ENCODE measurements at places on chromosomes 1 and 21.

DNA sequence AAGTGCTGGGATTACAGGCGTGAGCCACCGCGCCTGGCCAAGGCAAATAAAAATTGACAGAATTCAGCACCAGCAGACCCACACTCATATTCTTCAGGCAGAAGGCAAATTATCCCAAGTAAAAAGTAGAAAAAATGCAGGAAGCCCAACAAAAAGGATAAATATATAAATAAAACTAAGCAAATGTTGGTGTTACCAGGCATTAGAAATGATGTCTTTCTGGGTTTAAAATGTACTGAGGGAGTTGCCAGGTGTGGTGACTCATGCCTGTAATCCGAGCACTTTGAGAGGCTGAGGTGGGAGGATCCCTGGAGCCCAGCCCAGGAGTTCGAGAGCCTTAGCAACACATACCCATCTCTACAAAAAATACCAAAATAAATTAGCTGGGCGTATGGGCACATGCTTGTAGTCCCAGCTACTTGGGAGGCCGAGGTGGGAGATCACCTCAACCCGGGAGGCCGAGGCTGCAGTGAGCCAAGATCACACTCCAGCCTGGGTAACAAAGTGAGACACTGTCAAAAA lies 6.3 kb downstream of the INTS11 start:
- no peak for DNase-seq

DNA sequence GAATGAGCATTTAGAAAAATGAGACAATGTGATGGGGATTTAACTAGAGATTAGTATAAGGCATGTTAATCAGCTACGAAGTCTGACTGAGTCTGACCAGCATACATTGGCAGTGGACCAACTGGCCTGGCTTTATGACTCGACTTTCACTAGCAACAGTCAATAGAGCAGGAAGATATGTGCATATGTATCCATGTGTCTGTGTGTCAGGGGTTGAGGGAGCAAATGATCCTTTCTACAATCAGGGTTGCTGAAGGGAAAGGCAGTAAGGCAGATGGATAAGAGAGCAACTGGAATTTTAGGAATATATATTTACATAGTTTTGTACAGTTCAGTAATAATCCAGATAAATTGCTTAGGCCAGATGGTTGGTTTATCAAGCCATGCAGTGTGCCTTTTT lies 645.6 kb downstream of the PLA2G4A start:
- no peak for DNase-seq

GRCh38 chr1:21344750-21345443 lies 54.6 kb upstream of the ECE1 start:
- peak; percentile 23 for DNase-seq

DNA sequence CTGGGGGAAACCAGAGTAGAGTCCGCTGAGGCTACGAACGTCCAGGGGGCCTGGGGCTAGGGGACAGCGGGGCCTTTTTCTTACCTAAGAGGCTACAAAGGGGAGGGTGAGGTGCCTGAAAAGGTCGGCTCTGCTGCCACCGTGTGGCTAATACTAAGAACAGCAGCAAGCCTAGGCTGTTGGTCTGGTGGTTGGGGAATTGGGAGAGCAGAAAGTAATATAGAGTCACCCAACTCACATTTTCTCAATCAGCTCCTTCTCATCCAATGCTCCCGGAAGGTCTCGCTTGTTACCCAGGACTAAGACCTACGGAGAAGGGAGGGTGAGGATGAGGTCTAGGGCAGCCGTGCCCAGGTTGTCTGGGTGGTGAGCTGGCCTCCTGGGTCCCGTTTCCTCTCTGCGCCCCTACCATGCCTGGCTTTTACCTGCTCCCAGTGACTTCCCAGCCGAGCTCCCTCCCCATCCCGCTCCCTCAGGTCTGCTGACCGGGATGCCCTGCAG lies 9.3 kb downstream of the ARL8A start:
- peak; percentile 44 for DNase-seq

DNA sequence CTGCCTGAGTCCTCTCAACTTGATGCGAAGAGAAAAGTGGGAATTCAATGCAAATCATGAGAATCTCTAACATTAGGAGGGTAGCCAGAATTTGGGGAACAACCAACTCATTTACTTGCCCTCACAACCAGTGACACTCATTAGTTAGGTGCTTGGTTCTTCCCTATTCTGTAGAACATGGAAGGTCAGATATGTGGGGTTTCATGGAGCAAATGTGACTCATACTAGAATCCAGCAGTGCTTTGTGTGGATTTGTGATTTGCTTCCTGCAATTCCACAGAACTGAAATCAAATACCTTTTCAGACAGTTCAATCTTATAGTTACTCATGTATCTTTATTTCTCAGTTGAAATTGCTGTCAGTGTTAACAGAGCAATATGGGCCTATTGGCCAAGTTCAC lies 6.9 kb upstream of the ETV3 start:
- no peak for DNase-seq

DNA sequence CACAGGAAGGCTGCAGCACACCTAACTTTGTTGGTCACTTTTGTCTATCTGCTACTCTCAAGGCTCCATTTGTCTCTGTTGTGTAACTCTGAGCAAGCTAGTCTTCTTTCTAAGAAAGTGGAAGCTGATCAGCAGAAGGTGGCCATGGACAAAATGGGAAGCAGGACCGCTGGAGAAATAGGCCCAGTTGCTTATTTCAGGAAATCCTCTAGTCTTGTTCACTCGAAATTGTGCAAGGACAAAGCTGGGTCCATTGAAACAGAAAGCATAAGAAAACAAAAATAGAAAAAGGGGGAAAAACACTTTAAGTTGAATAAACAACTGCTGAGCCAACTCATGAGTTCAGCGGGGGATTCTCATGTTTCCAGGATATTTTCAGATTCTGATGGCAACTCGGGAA lies 150.1 kb downstream of the PBX1 start:
- no peak for DNase-seq

GRCh38 chr1:32758795-32759430 lies 56.3 kb upstream of the SYNC start:
- no peak for DNase-seq

- DNase-seq = no peak
Measured at GRCh38 chr1:36882536-36883285, 151.6 kb downstream of the GRIK3 start.

- DNase-seq = no peak
Measured at GRCh38 chr1:36890776-36891175, 143.5 kb downstream of the GRIK3 start.

DNA sequence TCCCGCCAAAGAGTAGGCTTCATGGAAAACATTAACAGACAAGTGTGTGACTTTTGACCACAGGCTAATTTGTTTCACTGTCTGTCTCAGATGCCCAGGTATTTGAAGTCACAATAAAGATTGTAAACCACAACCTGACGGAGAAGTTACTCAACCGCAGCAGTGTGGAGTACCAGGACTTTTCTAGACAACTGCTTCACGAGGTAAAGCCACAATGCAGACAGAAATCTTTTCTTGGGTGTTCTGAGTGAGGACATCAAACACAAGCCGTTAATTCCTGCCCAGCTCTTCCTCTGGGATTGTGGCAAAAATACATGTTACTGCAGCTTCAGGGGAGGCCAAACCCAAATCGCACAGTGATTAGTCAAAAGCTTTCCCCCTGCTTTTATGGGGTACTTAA lies 31.0 kb downstream of the UMODL1 start:
- DNase-seq = no peak

DNA sequence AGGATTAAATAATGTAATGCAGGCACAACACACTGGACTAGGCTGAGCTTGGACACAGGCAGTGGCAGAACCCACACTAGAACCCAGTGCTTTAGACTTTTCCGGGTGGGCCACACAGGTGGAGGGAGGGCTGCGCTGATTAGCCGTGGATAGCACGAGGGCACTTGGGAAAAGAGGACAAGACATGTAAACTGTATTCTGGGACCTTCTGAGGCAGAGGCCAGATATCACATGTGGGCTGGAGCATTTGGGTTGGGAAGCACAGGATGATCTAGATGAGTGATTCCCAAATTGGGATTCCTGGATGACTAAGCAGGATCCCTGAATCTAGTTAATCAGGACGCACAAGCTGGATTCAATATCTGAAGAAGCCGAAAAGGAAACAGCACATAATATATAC lies 20.3 kb upstream of the A3GALT2 start:
- DNase-seq = no peak

- DNase-seq = no peak
Measured at GRCh38 chr1:12244078-12244477, 14.2 kb downstream of the VPS13D start.

- no peak for DNase-seq
Measured at GRCh38 chr1:112790920-112791722, 76.0 kb upstream of the PPM1J start.

DNA sequence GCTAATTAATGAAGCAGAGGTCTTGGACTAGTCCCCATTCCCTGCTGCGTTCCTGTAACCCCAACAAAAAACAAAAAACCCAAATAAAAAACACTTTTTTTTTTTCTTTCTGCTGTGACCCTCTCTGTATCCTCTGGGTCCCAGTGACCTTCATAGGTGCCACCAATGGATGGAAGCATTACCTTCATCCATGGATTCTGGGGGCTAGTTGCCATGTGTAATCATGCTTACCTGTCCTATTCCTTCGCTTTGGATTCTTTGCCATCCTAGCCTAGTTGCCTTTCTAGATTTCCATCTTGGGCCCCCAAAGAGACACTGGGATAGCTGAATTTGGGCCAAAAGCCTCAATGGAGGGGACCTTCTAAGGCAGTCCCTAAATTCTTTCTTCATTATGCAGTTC lies 1208.7 kb downstream of the BRINP3 start:
- DNase-seq = no peak

DNA sequence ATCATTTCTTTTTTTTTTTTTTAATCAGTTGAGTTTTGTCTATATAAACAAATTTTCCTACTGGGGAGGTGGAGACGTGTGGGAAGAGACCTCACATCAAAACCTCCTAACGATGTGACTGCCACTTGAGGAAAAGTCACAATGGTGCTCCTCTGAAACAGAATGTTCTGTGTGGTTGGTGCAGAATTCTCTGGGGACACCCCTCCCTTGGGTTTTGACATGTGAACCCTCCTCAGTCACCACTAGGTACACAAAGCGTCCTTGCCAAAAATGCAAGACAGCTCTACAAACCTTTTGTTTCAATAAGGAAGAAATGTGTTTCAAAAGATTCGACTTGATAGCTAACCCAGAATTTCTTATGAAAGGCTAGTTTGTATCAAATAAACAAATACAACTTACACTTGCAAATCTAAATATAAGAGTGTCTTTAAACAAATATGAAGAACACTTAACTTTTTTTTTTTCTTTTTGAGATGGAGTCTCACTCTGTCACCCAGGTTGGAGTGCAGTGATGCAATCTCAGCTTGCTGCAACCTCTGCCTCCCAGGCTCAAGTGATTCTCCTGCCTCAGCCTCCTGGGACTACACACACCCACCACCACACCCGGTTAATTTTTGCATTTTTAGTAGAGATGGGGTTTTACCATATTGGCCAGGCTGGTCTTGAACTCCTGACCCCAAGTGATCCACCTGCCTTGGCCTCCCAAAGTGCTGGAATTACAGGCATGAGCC lies 9.3 kb downstream of the SLC25A24 start:
- DNase-seq = no peak

- DNase-seq = no peak
Measured at GRCh38 chr1:84376000-84376910, 22.0 kb upstream of the DNASE2B start.

Data from activated gamma-delta T cell treated with Interleukin-2 at 50 U/mL for 16 hours (primary cell).